LHCN-M2 (cell line): ENCODE measurements at places on chromosomes 12 and 14. TPM values are rescaled to one million over a fixed set of nuclear protein-coding genes. Genes with fewer than 3 reads are reported as not detected.

DNA sequence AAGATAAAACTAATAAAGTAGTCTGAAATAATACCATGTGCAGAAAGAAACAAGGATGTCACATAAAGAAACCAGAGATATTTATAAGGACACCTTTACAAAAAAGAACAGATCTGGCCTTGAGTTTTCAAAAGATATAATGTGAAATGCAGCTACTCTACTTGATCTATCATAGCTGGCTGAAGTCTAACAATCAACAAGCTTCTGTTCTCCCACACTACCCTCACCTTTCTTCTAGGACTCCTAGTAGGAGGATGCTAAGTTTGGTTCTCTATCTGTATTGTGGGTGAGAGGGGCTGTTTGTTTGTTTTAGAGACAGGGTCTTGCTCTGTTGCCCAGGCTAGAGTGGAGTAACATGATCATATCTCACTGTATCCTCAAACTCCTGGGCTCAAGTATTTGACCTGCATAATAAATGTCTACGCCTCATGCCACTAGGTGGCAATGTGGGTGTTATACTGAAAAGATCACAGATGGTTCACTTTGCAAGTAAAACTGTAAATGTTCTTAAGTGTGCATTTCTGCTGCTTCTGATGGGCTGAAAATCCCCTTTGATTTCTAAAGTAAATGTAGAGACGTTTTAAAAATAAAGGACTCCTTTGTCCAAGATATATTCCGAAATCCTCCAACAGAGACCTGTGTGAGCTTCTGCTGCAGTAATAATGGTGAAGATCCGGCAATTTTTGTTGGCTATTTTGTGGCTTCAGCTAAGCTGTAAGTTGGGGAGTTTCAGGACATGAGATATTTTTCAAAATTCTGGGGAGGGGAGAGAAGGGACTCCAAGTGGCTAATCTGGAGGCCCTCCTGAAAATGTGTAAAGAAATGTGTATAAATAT lies 269.3 kb downstream of the DAD1 start:
- DNase-seq, result peak; percentile 50

DNA sequence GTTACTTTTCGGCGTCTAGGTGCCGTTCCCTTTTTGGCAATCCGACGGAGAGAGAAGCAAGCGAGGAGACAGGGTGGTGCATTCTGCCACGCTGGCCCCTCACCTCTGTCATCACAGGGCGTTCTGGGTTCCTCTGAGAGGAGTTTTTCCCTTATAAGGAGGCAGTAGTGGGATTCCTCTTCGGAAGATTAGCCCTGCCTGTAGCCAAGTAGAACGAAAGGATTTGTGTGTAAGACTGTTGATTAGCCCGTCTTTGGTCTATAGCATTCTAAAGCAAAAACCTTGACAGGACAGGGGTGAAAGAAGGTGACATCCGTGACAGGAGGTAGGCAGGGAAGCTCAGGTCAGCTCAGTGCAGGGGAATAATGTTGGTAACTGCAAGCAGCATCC lies 9.1 kb upstream of the NEMF start:
- DNase-seq, result peak; percentile 80

DNA sequence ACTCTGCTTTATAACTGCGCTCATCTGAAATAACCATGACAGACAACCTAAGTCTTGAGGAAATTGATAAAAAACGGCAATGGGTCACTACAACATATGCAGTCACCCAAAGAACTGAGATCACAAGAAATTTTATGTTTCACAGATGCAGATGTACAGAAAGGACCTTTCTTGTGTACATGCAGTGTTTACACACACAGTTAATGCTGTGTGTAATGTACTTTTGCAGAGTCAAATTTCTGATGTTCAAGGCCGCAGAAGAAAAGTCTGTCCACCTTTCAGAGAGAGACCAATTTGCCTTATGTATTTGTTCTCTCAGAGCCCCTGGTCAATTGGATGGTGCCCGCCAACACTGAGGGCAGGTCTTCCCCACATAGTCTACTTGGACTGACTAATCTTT lies 23.0 kb upstream of the TBK1 start:
- no peak for DNase-seq

- no peak for DNase-seq
Measured at GRCh38 chr14:32932302-32932913, 6.3 kb upstream of the NPAS3 start.

DNA sequence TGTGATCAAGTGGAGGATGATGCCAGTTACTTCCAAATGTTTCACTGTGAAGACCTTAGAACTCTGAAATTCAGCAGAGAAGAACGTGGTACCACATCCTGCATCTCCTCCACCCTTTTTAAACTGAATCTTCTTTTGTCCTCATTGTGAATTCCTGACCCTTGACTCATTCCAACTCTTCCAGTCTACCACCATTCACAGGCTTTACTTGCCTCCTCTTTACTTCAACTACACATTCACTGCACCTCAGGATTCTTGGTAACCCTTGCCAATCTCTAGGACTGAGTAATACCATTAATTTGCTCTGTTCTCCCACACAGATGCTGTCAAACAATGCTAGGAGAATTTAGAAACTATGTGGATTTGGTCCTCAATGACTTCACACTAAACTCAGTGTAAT lies 37.3 kb downstream of the PPP1R12A start:
- peak; percentile 96 for DNase-seq

DNA sequence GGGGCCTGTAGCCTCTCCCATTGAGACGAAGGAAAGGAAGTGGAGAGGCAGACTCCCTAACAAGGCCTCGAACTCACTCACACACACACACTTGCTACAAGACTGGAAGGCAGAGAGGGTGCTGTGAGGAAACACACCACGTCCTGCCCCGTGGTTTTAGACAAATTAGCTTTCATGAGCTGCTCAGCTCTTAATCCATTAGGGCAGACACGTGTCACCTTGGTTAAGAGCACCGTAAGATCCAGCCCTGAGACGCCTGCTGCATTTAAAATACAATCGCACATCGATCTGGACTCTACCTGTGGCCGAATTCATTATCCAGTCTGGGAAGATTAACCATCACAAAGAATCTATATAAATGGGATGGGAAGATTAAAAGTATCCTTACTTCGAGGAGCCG lies 72.0 kb downstream of the RIMBP2 start:
- no peak for DNase-seq

GRCh38 chr12:2451497-2451896 lies 343.3 kb upstream of the FKBP4 start:
- no peak for DNase-seq

- DNase-seq, result no peak
Measured at GRCh38 chr14:103741876-103742275, 26.3 kb downstream of the ZFYVE21 start.

GRCh38 chr12:7269273-7269672 lies 34.6 kb upstream of the ACSM4 start:
- DNase-seq, result peak; percentile 38

- peak; percentile 99 for DNase-seq
Measured at GRCh38 chr12:19946550-19946949, 421.8 kb upstream of the PDE3A start.

- no peak for DNase-seq
Measured at GRCh38 chr14:24133735-24134134, 2.3 kb upstream of the PSME1 start.

Gene MYO1A
- total RNA-seq, result 0.06 TPM in 1 of 2 replicates, not detected in the other

Gene PLCZ1
- not detected in 2 replicates for total RNA-seq

Gene KRT7
- 0.40 and 2.2 TPM in 2 replicates for total RNA-seq

Gene LRTM2
- not detected in 2 replicates for total RNA-seq

Gene GNG2
- 45.6 and 54.1 TPM in 2 replicates for total RNA-seq

Gene AKAP3
- total RNA-seq, result 0.52 and 1.4 TPM in 2 replicates

Gene A2ML1
- not detected in 2 replicates for total RNA-seq

Gene ACOT4
- total RNA-seq, result 0.38 and 0.69 TPM in 2 replicates

Gene CCDC38
- not detected in 2 replicates for total RNA-seq

Gene USP15
- 37.7 and 41.3 TPM in 2 replicates for total RNA-seq
